ENCODE measurements at places on chromosomes 3 and 15.

DNA sequence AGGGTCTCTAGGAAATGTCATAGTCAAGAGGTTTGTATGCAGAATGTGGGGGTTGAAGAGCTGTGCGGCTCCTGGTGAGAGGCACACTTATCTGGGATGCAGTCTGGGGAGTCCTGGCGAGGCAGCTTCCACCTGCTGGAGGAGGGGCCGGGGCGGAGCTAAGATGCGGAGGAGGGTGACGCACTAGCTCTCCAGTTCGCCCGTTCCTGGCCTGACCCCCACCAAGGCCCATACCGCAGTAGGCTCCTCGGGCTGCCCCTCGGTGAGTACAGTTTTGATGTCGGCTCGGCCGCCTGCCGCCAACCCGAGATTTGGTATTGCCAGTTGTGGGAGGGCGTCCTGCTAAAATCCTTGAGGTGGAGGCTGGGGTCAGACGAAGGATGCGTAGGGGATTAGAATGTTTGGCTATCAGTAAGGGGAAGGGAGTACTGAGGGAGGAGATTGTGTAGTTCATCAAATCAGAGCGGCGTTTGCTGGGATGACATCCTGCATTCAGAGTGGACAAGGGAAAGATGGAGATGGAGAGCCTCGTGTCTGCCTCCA is at the start of gene SCG5:
Gene SCG5 (plus strand): TSS at position 194 of the 543 bp plus-strand sequence. CDS start 1,883 bp downstream, outside the sequence.
- no peak for DNase-seq

GRCh38 chr3:149085828-149086231 is 503 bp downstream of the HLTF start:
- no peak for DNase-seq

DNA sequence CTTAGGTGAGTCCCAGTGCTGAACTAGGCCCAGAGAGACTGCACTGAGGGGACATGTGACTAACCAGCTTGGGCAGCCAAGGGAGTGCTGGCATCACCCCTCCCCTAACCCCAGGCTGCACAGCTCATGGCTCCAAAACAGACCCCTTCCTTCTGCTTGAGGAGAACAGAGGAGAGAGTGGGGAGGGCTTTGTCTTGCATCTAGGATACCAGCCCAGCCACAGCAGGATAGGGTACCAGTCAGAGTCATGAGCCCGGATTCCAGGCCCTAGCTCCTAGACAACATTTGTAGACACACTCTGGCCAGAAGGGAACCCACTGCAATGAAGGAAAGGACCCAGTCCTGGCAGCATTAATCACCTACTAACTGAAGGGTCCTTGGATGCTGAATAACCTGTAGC is 49.9 kb upstream of the PLSCR4 start:
- DNase-seq, result no peak

GRCh38 chr3:195163719-195164572 is 107.0 kb downstream of the XXYLT1 start:
- no peak for DNase-seq

GRCh38 chr3:61964566-61964965 is 403.2 kb downstream of the PTPRG start:
- DNase-seq, result no peak

DNA sequence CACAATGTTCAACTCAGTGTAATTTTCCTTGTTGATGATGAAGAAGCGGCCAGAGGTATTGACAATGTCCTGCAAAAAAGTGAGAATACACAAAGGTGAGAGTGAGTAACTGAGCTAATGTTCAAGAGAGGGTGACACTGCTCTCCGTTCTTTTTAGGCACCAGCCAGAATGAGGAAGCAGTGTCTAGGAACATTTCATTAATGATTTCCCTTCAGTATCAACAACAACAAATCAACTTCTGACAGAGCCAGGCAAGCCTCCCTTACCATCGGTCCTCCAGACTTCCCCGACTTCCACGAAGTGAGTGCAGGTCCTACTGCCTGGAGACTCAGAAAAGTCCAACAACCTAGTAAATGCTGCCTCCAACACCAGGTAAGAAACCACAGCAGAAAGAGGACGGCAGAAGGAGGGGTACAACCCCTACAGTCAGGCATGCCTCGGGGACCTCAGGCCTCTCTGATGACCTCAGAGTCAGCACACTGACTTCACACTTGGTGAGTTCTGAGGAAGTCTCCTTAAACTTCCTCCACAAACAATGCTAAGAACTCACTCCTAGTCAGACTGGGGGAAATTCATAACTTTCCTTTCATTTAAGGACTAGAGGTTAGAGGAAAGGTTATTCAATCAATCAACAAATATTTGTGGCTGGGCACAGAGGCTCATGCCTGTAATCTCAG is 62.7 kb downstream of the NPTN start:
- DNase-seq, result no peak
